ENCODE measurements at places on chromosomes 2 and 18.

DNA sequence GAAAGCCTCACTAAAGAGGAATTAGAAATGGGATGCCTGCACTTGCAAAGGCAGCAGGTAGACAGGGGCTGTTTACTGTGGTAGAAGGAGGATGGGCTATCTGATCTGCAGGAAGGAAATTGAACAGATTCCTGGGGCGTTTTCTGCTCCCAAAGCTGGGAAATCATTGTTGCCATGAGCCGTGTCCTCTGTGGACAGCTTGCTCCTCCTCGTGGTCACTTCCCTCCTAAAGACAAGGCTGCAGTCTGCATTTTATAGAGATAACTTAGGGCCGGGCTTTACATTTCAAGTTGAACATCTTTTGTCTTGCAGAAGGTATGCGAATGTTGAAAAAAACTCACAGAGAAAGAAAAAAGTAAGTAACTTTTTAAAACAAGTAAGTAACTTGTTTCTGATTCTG, 50.9 kb downstream of the DCDC2C start:
- no peak for DNase-seq

- no peak for DNase-seq
Measured at GRCh38 chr18:10727477-10727876, 201.7 kb downstream of the NAPG start.

DNA sequence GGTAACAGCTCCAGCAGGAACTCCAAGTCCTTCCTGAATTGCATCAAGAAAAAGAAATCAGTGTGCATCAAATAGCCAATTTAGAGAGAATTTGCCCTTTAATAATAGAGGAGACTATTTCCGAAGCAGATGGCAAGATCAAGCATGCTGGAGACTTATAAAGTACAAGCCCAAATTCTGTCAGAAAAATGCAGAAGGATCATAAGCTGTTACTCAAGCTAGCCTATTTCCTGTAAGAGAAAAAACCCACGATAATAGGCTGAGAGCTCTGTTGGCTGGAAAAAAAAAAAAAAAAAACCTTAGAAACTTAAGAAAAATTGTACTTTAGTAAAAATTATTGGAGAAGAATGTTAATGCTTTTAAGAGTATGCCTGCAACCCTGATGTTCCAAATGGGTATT, 24.4 kb upstream of the ITM2C start:
- DNase-seq: no peak

- DNase-seq: peak; percentile 16
Measured at GRCh38 chr2:119694845-119695521, 16.0 kb downstream of the TMEM177 start.

DNA sequence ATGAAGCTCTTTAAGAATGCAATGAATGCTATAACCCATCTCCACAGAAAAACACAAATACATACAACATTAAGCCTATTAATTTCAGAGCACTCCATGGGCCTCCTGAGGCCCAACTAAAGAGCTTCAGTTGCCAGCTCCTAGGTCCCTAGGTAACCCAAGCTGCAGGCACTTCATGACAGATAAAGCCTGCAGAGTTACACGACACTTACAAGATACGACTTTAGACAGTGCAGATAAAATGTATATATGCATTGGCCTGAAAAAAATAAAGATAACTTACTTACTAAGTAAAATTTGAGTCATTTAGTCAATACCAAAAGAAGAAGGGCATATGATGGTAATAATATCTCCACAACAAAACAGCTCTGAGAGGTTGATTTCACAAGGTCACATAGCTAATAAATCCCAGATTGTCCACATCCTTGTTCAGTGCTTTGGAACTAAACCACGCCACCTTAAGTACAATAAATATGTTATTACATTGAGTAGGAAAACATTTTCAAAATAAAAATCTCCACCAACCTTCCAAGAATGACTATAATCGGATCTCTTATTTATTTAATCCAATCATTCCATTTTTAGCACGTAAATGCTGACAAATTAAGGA, 3.4 kb downstream of the MAP4K3 start:
- DNase-seq: peak; percentile 37

GRCh38 chr2:67895227-67895941, 167.4 kb downstream of the C1D start:
- DNase-seq: no peak

DNA sequence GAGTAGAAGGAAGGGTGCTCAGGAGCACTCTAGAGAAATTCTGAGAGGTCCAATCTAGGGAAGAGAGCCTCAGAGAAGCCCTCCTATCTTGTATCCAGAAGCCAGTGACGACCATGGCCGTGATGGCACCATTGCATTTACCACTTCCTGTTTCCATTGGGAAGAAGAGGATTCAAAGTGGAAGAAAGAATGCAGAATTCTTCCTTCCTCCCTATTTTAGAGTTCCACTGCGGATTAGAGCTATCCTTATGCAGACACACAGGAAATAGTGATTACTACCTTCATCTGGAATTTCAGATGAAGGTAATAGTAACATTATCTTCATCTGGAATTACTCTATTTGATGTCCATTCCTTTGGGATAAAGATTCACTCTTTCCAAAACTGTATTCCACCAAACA, 45.6 kb upstream of the PCBP1 start:
- DNase-seq: no peak

DNA sequence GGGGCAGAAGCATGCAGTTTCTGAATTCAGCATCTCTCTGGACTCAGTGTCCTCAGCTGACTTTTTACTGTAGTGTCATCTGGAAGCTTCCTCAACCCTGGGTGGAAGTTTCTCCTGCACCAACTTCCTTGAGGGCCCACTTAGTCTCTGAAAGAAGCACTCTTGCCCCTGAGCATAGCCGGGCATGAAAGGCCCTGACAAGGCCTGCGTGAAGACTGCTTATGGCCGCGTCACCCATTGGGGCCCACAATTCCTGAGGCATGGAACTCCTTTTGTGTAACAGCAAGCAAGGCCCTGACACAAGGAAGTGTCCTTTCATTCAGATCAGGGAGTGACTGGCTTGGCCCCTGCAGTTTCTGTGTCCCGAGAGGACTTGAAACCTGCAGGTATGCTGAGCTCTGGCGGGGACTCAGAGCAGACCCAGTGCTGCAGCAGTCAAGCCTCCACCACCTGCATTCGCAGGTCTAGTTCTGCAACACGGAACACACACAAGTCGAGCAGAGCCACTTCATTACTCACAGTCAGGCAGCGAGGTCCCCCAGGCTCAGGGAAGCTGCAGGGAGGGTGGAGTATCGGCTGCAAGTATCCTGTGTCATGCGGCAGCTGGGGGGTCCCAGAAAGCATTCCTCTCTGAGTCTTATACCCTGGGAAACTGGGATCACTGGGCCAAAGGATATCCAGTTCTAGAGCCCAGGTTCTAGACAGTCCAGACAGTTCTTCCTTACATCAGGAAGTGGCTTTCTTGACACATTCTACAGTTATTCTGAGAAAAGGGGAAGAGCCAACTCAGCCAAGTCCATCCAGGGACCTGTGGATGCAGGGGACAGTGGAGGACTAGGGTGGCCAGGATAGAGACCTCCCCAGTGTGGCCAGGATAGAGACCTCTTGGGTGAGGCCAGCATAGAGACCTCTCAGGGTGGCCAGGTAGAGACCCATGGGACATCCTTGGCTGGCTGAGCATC, 35.6 kb upstream of the PRLH start:
- no peak for DNase-seq

- no peak for DNase-seq
Measured at GRCh38 chr2:73964223-73964622, 20.5 kb upstream of the TET3 start.

- DNase-seq: no peak
Measured at GRCh38 chr2:226690461-226691024, 109.1 kb downstream of the IRS1 start.

GRCh38 chr2:227462462-227462951, 9.4 kb upstream of the AGFG1 start:
- DNase-seq: no peak

DNA sequence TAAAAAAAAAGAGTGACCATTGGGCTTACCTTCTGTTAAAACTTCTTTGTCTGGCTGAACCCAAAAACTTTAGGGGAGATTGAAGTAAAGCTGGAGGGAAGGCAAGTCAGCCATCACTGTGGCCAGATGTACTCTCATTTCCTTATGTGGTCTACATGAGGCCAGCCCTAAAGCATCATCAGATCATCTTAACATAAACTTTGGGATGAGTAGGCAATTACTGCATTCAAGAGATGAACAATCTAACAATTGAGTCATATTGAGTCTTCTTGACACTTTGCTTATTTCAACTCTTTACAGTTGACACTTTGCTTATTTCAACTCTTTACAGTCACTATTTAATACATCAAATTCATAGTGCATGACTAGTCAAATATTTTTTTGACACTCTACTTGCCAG, 155.6 kb downstream of the QPCT start:
- no peak for DNase-seq

DNA sequence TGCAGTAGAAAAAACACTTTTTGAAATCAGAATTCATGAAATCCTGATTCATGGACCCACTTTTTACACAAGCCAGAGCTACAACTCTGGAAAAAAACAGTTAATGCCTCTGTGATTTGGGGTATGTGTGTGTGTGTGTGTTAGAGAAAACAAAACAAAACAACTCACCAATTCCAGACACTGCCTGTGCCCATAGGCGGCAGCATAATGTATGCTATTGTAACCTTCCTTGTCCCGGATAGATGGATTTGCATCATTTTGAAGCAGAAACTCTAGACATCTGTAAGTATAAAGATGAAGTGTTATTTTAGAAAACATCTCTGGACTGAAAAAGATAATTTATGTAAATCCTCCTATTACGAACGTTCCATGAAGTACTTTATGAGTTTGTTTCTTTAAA, 152.0 kb upstream of the PGAP1 start:
- no peak for DNase-seq

DNA sequence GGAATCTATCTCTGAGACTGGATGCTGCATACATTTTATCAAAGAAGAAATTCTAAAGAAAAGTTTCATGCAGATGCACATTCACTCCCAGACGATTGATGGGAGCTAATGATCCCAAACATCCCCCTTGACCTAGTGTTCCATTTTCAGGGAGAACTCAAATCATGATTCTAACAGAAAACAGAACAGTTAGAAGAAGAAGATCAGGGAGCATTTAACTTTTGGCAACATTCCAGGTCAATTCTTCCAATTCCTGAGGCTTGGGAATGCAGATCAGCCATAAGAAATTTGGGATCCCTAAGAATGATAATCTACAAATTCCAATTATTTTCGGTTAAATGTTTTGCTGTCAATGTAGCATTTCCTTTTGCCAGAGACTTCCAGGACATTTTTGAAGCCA, 96.6 kb downstream of the CPO start:
- no peak for DNase-seq

DNA sequence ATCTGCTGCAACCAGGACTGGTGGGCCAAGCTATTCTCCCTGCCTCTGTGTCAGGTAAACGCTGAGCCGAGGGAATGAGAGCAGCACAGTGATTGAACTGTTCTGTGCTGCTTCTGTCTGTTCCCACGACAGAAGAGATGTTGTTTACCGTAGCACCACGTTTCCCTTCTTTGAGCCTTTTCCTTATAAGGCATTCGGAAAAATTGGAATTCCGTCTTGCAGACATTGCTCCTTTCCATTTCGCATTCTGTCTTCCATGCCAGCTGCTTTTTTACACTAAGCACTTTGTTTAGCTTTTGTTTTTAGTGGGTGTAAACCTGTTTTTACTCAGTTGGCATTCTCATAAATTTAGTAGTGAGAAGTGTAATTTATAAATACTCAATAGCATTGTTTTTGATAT, 103.1 kb downstream of the ZNF236 start:
- no peak for DNase-seq

- no peak for DNase-seq
Measured at GRCh38 chr2:25274868-25275574, 66.7 kb downstream of the DNMT3A start.

DNA sequence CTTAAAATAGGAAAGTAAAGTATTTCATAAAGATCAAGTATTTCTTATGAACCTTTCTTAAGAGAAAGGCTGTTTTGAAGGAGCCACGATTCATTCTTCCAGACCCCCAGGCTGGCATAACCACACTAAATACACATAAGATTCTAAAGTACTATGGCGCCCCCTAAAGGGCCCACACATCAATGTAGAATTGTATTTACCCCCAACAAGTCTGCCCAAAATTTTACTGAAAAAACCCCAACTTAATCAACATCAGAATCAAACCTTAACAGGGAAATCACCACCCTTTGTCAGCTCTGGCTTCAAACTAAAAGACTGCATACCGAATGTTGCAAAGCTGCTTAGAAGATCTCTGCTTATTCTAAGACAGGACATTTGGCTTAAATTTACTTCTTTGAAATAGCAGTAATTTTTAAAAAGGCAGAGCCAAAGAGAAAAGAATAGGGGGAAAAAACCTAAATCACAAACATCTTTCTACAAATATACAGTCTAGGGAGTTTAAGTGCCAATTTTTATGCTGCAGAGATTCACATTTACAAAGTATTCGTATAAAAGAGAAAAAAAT, 20.4 kb upstream of the BCL2 start:
- no peak for DNase-seq

- DNase-seq: no peak
Measured at GRCh38 chr2:216860426-216861137, 718 bp upstream of the TNP1 start.

DNA sequence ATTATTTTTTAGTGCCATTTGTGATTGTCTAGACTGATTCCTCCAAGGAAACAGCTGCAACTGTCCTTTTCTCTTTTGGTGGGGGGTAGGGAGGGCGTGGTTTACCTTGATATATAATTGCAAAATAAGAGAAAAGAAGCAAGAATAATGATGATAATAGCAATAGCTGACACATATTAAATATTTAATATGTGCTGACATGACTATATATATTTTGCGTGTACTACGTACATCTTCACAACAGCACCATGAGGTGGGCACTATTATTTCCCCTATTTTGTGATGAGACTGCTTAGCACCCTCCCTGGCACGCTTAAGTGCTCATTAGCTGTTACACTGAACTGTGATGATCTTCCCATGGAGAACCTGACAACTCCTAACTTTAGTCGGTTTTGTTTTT, 39.4 kb downstream of the TNFRSF11A start:
- no peak for DNase-seq

DNA sequence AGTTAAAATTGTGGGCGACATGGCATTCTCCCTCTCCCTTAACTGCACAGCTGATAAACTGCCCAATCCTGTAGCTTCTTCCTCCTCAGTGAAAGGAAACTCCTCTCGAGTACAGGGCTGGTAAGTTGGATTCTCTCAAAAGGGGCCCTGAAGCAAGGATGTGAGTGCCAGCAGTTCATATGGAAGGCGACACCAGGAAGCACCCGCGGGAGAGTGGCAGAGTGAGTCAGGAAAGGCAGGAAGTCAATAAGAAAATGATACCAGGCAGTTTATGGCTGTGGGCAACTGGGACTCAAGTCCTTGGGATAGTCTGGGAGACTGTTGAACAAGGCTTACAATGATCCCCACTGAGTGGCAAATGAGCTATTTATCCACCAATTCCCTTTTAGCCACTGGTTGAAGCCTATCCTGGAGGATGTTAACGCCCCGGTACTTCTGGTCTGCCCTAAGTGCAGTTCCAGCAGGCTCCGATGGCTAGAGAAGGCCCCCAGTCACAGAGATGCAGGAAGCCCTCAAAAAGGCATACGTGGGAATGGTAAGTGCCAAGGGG, 34.8 kb downstream of the ABHD3 start:
- no peak for DNase-seq
